ENCODE measurements at places on chromosomes 16 and 17.
A peak's percentile ranks its signal among the peaks of the same experiment; 100 is the strongest.

GRCh38 chr17:76517638-76518038 lies 16.4 kb upstream of the RHBDF2 start:
- DNase-seq, result no peak

GRCh38 chr17:82013341-82013740 lies 9.3 kb downstream of the CENPX start:
- no peak for DNase-seq

DNA sequence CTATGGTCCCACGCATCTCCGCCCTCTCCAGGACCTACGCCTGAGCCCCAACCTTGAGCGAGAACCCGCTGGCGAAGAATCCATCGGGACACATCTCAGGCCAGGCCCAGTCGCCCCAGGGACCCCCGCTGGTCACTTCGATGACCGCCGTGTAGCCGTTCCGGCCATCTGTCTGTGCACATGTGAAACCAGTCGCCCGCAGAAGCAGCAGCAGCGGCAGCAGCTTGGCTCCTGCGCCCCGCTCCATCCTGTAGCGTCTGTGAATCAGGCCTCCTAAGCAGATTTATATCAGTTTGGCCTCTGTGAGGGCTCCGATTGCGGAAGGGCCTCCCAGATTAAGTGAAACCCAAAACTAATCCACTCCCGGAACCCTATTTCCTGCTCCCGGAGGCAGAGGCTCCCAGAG lies at the start of gene VMO1:
Gene VMO1 (minus strand): TSS at position 259 of the 406 bp plus-strand sequence. CDS start 12 bp downstream, at position 247.
- DNase-seq, result peak; percentile 23

DNA sequence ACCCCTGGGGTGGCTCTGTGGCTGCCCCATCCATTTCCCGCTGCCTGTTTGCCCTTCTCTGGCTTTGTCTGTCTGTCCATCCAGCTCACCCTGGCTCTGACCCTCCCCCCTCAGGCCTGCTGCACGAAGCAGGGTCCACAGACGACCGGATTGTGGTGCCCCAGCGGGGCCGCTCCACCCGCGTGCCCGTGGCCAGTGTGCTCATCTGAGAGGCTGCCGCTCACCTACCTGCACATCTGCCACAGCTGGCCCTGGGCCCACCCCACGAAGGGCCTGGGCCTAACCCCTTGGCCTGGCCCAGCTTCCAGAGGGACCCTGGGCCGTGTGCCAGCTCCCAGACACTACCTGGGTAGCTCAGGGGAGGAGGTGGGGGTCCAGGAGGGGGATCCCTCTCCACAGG lies 761 bp upstream of the LAT start:
- DNase-seq, result no peak

DNA sequence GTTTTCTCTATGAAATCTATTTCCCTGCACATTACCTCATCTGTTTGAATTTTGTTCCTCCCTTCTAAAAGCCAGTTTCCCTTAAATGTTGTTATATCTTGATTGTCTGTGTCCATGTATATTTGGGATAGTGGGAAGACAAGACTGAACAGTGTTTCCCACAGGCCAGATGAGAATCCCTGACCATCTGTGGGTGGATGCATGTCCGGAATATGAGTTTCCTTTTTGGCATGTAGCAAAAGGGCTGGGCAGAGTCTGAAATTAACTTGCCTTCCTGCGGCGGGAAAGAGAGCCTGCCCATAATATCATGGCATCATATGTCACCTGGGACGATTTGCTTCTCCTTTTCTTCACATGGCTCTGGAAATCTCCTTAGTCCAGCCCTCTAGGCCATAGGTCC lies 385.8 kb upstream of the MAF start:
- DNase-seq, result no peak

DNA sequence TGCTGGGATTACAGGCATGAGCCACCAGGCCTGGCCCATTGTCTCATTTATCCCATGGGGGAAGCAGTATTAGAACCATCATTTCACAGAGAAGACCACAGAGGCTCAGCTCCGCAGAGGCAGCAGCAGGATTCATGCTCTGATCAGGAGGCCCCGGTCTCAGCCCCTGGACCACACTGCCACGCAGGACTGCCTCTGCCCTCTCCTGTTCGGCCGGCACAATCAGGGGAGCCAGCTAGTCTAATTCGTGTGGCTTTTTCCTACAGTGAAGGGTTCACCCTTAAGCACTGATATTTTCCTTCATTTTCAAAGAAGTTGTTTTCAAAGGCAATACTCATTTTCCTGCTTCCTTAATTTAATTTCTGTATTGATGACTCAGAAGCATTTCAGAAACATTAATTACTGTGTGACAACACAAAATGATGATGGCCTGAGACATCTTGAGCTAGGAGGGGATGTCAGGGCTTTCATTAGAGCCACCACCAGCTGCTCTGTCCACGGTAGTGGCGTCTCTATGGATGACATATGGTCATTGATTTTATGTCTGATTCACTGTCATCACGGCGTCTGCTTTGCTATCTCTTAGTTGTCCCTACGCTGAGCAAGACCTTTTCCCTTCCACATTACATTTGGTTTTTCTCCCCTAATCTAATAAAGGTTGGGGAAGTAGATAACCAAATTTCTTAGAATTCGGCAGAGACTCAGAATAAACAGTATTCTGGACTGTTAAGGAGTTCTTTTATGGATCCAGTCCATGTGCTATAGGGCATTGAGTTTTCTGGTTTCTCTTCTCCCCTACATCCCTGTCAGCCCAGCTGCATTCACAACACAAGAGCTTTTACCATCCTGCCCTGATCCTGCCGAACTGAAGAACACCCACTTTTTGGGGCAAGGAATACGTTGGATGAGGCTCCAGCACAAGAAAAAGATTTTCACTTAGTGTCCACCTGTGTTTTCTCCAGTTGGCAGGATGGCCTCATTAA lies 314.0 kb downstream of the SLC39A11 start:
- no peak for DNase-seq

DNA sequence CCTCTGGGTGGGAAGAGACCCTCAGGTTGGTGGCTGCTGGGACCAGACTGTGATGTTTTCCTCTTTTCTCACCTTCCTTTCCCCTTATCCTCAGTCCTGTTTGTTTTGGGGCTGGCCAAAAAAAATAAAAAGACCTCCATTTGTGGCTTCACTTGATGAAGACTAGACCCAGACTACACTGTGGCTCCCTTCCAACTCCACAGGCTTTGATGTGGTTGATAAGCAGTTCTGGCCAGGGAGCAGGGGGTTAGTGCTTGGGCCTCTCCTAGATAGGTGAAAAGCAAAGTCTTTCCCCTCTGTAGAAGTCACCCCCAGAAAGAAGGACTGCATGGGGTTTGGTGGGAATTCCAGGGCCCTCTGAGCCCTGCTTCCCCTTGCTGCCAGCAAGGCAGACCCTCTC lies 11.2 kb upstream of the ADAM11 start:
- no peak for DNase-seq

GRCh38 chr17:14553847-14554246 lies 253.0 kb downstream of the HS3ST3B1 start:
- no peak for DNase-seq

DNA sequence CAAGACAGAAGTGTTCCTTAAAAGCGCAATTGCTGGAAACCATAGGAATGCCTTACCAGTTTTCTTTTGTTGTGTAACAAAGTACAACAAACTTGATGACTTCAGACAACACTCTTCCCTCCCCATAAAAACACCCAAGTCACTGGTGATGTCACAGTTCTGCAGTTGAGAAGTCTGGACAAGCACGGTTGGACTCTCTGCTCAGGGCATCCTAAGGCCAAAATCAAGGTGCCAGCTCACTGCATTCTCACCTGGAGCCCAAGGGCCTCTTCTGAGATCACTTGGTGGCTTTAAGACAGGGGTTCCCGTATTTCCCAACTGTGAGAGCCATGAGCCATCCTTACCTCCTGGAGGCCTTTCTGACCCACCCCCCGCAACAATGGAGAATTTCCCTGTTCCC lies 45.6 kb upstream of the MEAK7 start:
- DNase-seq, result no peak

DNA sequence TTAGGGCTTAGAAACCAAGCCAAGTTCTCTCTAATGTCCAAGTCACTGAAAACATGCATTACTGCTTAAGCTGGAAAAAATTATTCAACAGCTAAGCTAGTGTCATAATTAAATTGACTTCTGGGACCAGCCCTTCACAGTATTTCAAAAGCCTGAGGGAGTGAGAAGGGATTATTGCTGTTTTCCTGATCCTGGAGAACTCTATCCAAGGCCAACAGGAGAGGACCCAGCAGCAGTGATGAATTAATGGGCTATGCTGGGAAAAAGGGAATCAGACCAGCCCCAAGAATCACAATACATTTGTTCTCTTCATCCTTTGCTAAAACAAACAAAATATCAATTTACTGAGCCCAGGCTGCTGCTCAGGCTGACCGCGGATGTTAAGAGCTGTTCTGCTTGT lies 34.5 kb upstream of the CLEC3A start:
- DNase-seq, result no peak

- no peak for DNase-seq
Measured at GRCh38 chr17:52148969-52149351, 9.6 kb downstream of the CA10 start.

All from WTC11 (cell line).